ENCODE measurements at places on chromosomes 16 and 17. TPM values are rescaled to one million over a fixed set of nuclear protein-coding genes. Genes with fewer than 3 reads are reported as not detected.

The KDM8 gene
- total RNA-seq = 4.8 TPM

The OSBPL7 gene
- 7.0 TPM for total RNA-seq

The KCNJ12 gene
- total RNA-seq = under 0.01 TPM

The GP1BA gene
- not detected for total RNA-seq

The MYO15A gene
- total RNA-seq = 0.50 TPM
